ENCODE measurements at places on chromosomes 12 and 14.

DNA sequence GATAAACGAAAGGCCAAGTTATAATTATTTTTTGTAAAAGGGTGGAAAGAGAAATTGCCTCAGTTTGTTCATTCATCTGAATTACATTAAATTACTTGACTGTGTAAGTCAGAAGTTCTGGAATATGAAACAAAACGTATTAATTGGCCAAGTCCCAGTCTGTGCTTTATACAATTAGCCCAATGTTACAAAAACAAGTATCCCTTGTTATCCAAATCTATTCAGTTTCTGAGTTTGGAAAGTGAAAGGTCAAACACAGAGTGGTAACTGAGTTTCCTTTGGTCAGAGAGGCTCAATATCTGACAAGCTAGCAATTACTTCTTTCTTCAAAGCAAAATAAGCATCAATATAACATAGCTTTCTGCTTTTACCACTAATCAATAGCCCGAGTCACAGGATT lies 62.6 kb downstream of the SPPL3 start:
- DNase-seq, result no peak

DNA sequence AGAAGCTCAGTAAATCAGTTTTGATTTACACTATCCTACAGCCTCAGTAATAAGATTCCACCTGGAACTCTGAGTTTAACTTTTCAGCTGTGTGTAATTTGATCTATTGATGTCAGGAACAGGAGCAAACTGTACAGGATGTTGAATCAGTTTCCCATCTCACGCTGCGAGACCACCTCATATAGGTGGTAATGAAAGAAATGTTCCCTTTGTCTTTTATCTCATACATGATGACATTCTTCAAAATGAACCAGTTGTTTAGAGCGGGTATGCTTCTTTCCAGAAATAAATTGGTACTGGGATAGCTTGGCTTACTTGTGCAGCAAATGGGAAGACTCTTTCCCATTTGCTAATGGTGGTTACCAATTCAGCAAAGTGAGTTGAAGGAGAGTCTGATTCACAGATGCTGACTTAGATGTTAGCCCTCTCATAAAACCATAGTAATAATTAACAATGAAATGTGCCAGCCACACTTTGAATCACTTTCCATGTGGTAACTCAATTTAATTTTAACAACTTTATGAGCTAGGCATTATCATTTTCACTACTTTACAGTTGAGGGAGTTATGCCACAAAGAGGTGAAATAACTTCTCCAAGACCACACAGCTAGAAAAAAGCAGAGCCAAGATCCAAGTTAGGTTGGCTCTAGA lies 251.5 kb downstream of the PAWR start:
- DNase-seq, result no peak

GRCh38 chr12:2233034-2233433 lies 180.2 kb downstream of the CACNA1C start:
- DNase-seq, result no peak

DNA sequence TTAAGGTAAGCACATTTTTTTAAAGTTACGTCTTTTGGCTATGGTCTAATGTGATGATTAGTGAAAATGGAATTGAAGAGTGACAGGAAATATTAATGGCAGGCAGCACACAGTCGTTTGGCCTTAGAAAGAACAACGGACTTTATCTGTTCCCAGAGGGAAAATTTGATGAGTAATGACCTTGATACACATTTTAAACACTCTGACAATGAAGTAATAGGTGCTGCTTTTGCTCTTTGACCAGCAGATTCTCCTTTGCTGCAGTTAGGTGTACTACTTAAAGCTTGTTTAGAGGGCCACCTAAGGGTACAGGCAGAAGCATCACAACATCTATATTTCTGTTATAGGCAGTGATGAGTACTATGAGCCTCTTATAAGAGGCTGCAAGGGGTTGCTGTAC lies 27.1 kb upstream of the RNU6-8 start:
- DNase-seq, result no peak

All from activated T-cell treated with anti-CD3 and anti-CD28 coated beads, Interleukin-2, amount 50 U/mL, for 48 hours (primary cell).